ENCODE measurements at places on chromosomes 3 and 15.

DNA sequence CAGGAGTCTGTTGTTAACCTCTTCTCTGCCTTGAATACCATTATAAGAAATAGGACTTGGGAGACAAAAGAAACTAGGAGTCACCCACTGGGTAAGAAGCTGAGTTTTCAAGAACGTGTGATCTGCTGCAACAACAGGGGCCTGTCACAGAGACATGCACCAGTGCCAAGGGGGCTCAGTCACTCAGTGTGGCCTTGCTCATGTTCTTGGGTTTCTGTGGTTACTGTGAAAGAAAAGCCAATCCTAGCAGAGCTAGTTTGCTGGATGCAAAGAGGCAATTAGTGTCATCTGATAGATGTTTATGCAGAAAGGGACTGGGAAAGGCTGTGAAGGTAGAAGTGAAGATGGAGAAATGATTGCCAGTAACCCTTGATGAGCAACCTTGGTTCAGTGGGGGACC is 126.3 kb downstream of the IQCH start:
- no peak for DNase-seq

GRCh38 chr3:54283470-54283869 is 161.1 kb downstream of the CACNA2D3 start:
- no peak for DNase-seq

- DNase-seq, result no peak
Measured at GRCh38 chr3:10223676-10224639, 24.3 kb upstream of the TATDN2 start.

DNA sequence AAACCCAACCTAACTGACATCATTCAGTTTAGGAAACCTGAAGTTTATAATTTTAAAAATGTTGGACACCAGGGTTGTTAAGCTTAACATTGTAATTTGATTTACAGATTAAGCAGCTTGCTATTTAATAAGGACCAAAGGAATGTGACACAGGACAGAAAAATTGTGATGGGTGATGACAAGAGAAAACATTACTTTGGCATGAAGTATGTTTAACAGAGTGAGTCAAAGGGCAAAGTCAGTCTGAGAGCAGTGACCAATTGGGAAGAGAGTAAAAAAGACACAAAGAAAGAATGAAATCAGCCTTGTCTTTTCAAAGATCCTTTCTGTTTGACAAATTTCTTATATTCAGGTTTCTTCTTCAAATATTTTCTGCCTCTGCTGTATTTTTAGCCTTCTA is 1301.6 kb downstream of the SI start:
- DNase-seq, result no peak

DNA sequence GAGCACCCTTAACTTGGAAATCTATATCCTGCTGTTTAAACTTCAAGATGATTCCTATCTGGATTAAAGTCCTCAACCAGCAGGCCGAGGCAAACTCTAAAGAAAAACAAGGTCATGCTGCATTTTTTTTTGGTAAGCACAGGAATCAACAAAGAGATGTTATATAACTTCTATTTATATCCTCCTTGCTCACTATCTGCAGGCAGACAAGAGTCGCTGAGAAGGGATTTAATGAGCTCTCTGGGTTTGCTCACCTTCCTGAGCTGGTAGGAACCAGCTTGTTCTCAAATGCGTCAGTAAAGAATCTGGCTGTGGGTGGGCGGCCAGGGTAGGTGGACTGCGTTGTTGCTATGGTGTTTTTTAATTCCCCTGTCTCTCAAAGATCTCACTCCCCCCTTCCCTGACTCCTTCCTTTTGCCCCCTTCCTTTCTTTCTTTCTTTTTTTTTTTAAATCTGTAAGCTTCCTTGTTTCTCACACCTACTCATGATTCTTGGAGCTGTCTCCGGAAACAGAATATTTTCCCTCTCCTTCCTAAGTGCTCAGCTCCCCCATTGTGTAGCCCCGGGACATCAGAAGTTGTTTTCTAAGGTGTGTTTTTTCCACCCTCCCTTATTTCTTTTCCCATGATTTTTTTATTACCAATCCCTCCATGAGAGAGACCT is 228.8 kb upstream of the BHLHE40 start:
- peak; percentile 91 for DNase-seq

DNA sequence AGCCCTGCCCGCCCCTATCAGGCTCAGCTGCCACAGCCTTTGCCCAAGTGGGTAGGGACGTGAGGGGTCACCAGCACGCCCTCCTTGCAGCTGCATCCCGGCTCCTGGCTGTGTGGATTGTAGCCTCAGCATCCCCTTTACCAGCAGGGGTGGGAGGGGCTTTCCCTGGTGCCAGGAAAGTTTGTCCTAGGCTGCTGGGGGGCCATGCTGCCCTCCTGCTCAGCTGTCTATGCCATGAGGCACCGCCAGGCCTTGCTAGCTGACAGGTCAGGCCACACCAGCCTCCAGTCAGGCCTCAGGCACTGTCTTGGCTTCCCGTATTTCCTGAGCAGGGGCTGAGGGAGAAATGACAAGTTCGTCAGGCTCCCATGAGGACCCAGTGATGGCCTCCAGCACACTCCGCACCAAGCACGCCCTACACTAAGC is 32.3 kb downstream of the TKT start:
- DNase-seq, result no peak

DNA sequence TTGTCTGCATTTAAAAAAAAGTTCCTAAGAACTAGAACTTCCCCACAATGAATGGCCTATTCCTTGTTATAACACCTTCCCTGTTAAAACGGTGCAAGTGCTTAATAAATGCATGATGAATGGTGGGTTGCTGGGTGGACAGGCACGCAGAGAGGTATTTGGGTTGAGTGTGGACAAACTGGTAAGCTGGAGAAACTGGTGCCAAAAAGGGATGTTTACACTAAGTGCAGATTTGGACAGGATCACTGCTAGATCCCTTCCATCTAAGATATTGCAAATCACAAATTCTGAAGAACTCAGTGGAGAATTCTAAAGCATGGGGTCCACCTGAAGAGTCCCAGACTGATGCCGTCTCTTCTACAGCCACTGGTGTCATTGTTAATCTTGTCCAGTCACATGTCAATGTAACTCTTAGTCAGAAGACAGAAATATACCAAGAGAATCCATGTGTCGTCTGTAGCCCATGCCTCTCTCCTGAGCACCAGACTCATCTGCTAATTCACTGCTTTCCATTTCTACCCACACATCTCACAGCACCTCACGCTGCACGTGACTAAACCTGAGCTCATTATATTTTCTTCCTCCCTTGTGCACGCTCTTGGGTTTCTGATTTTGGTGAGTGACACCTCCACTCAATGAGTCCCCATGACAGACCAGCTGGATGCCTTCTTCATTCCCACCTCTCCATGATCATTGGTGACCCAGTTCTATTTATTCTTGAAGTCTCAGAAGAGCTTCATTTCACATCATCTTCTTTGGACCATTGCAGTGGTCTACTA is 328.9 kb downstream of the THSD4 start:
- no peak for DNase-seq

DNA sequence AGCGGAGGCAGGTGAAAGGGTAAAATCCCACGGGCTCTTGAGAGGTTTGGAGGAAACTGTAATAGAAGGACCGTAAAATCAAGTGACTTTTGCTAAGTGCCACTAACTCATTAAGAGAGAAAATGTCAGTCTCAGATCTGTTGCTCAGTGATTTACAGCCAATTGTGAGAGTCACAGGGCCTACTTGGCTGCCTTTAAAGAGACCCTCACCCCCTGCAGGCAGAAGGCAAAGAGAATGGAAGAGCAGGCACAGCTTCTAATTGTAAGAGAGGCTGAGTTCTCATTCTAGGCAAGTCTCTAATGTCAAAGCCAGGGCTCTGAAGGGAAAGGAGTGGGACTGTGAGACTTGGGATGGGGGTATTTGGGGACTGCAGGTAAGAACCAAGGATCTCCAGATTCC is 9.3 kb upstream of the SYNM start:
- DNase-seq, result no peak

GRCh38 chr3:177329854-177330253 is 132.6 kb upstream of the TBL1XR1 start:
- DNase-seq, result no peak

GRCh38 chr15:74798388-74799254 is 14.0 kb upstream of the LMAN1L start:
- no peak for DNase-seq

DNA sequence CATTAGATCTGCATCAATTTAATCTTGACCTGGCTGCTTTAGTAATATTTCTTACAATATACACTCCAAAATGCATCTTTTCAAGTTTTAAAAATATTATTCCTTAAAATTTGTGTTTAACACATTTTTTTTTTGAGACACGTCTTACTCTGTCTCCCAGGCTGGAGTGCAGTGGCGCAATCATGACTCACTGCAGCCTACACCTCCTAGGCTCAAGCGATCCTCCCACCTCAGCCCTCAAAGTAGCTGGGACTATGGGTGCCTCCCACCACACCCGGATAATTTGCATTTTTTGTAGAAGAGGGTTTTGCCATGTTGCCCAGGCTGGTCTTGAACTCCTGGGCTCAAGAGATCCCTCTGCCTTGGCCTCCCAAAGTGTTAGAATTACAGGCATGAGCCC is 73.6 kb downstream of the ETV5 start:
- peak; percentile 68 for DNase-seq

DNA sequence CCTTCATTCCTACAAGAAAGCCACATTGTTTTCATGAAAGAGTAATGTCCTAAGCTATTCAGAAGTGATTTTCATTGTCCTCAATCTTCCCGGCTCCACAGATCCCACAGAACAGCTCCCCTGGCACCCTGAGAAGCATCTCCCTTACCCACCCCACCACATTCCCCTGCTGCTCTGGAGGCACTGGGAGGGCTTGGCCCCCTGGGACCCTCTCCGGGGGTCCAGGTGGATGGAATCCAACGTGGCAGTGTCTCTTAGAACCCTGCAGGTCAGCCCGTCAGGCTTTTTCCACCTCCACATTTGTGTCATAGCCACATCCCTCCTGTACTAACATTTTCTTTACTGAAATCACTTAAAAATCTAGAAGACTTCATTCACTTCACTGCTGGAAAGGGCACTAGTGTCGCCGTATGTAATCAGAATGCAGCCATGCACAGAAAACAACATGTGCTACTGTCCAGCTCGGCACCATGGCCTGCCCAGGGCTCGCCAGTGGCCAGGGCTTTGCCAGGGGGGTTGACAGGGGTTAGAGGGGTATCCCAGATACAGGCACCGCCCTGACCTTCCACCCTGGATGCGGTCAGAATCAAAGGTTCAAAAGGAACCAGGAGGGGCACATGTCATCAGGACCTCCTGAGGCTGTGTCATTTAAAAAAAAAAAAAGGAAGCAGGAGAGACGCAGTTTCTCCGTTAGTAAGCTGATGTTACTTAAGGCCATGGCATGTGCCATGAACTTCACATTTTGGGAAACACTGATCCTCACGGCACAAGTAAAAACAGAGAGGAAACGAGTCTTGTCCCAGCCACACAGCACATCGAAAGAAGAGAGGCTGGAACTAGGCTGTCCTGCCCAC is 106.3 kb downstream of the LSM3 start:
- no peak for DNase-seq

DNA sequence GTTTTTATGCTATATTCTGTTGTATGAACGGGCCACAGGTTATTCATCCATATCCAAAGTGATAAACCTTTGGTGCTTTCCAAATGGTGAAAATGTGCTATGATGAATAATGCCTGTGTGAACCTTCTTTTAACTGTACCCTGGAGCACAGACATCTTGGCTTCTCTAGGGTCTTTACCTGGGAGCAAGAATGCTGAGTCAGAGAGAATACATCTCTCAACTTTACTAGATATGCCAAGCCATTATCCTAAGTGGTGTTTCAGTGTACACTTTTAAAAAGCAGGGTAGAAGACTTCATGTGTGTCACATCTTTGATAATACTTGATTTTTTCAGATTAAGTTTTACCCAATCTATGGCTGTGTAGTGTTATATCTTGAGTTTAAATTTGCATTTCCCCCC is 23.5 kb upstream of the XYLB start:
- no peak for DNase-seq

- peak; percentile 80 for DNase-seq
Measured at GRCh38 chr3:74122281-74122680, 492.2 kb downstream of the CNTN3 start.

DNA sequence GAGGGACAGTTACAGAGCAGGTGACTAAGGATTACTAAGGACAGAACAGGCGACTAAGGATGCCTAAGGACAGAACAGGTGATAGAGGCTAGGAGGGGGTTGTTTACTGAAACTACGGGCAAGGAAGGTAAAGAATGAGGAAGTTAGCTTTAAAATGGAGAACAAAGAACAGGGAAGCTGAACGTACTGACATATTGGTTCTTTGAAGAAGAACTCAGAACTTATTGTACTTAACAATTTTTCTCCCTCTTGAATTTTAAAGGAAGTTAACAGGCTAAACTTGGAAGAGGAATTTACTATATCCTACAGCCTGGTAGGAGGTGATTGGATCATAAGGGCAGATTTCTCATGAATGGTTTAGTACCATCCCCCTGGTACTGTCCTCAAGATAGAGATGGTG is 290.2 kb downstream of the SHQ1 start:
- DNase-seq, result no peak

DNA sequence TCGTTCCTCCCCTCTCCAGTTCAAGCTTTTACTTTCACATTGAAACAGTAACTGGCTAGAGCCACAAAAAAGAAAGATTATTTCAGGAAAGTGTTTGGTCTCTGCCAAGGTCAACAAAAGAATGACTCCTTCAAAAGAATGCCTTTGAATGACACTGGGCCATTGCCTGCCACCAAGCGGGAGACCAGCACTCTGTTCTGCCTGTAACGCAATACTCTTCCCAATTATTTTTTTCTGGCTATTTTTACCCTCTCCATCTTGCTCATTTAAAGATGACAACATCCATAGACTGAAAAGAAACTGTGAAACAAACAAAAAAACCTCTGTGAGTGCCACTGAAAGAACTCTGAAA is 37.3 kb downstream of the EHHADH start:
- no peak for DNase-seq

GRCh38 chr3:65532749-65533148 is 506.0 kb downstream of the MAGI1 start:
- no peak for DNase-seq

- no peak for DNase-seq
Measured at GRCh38 chr3:141355242-141355641, 13.1 kb upstream of the ZBTB38 start.

DNA sequence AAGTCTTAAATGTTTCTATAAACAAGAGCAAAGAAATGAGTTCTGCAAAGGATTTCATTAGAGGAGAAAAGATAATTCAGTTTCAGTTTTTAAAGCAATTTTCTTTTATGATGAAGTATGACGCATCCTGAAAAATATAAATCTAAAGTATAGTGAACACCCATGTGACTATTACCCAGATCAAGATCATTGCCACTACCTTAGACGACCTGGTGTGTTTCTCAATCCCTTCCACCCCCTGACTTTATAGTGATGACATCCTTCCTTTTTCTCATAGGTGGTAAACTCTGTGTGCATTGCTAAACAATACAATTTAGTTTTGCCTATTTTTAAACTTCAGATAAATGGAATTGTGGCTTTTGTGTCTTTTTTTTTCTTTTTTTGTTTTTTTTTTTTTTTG is 8.4 kb downstream of the STT3B start:
- peak; percentile 50 for DNase-seq

DNA sequence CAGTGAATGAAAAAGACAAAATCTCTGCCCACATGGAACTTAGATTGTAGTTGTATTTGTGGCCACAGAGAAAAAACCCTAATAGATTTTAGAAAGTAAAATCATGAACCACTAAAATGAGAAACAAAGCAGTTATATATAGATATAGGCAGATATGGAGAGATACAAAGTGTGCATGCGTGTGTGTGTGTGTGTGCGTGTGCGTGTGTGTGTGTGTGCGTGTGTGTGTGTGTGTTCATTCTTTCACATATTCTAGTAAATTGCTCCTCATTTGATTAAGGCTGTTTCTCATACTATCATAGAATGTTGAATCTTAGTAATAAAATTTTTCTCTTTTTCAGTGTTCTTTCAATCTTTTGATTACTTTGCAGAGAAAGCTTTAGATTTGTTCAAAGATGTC is 118.6 kb downstream of the DNAJB8 start:
- DNase-seq, result no peak

- DNase-seq, result no peak
Measured at GRCh38 chr3:17243621-17244020, 358.9 kb downstream of the PLCL2 start.
